ENCODE measurements at places on chromosomes 3 and 15.

GRCh38 chr15:95843241-95843910 is 487.1 kb upstream of the NR2F2 start:
- DNase-seq = no peak

- no peak for DNase-seq
Measured at GRCh38 chr15:80585544-80586018, 109.5 kb upstream of the ABHD17C start.

- DNase-seq = no peak
Measured at GRCh38 chr15:73353734-73354133, 15.0 kb downstream of the HCN4 start.

DNA sequence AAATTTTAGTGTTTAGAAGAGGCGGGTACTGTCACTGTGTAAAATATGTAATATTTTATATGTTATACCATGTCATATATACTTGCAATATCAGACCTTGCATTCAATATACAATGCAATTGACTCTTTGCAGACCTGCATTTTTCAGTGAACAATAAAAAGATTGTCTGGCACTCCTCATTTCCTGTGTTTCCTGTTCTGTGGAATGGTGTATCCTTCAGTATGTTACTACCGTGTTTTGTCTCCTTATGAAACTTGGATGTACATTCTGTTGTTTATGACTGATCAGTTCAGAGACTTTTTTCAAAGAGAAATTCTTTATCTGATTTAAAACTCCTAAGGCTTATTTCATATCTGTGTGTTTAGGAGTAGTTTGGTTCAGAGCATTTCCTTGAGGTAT is 31.5 kb downstream of the APH1B start:
- DNase-seq = no peak

GRCh38 chr3:142723665-142723967 is 218 bp upstream of the TRPC1 start:
- DNase-seq = no peak

GRCh38 chr15:59537403-59537802 is 74.2 kb upstream of the GCNT3 start:
- DNase-seq = no peak

GRCh38 chr3:9897408-9898372 is 5.0 kb upstream of the IL17RE start:
- DNase-seq = no peak

DNA sequence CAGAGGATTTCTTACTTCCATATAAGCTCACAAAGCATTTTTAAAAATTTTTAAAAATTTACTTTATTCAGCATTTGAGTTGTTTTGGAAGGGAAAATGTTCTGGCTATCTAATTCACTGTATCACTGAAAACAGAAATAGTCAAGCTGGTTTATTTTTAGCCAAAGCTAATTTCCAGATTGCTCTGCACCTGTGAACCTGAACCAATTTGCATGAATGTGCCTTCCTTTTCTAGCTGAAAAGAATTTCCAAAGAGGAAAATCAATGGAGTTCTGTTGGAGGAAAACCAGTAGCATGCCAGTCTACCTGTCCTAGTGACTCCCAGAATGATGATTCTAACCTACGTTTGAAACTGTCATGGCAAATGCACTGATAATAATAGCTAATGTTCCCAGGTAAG is 134.2 kb upstream of the LIPC start:
- DNase-seq = no peak

GRCh38 chr3:131796558-131797198 is 238.1 kb downstream of the CPNE4 start:
- peak; percentile 20 for DNase-seq

All from KG1 (cell line).